ENCODE measurements at places on chromosomes 4 and X. TPM values are rescaled to one million over a fixed set of nuclear protein-coding genes. Genes with fewer than 3 reads are reported as not detected.

RTL9 gene
- not detected for total RNA-seq

RPGR gene
- 70.7 TPM for total RNA-seq

UGT8 gene
- not detected for total RNA-seq

RASL11B gene
- not detected for total RNA-seq

RBMXL3 gene
- not detected for total RNA-seq

ATOH1 gene
- not detected for total RNA-seq

PPEF2 gene
- total RNA-seq, result not detected

LONRF3 gene
- total RNA-seq, result 16.7 TPM

ETDB gene
- total RNA-seq, result not detected

PABPC4L gene
- total RNA-seq, result 0.65 TPM

SPP1 gene
- not detected for total RNA-seq

CCDC120 gene
- 1.1 TPM for total RNA-seq

GPR82 gene
- not detected for total RNA-seq

RTL5 gene
- 0.40 TPM for total RNA-seq

MAGEB10 gene
- total RNA-seq, result not detected

TCEAL5 gene
- total RNA-seq, result not detected

GRID2 gene
- not detected for total RNA-seq

DRD5 gene
- total RNA-seq, result not detected

KLB gene
- total RNA-seq, result under 0.01 TPM

RNF212 gene
- total RNA-seq, result 0.36 TPM

TEX11 gene
- not detected for total RNA-seq

LEF1 gene
- not detected for total RNA-seq

NPNT gene
- total RNA-seq, result under 0.01 TPM

NEUROG2 gene
- not detected for total RNA-seq

SPATA4 gene
- total RNA-seq, result under 0.01 TPM
